Regular cardiac myocyte (primary cell): ENCODE measurements at places on chromosomes 1 and 21. TPM values are rescaled to one million over a fixed set of nuclear protein-coding genes. Genes with fewer than 3 reads are reported as not detected.

Gene MXRA8
- total RNA-seq, result 121 and 141 TPM in 2 replicates

Gene NGF
- total RNA-seq, result 16.9 and 17.3 TPM in 2 replicates

Gene UBAP2L
- 37.5 and 62.7 TPM in 2 replicates for total RNA-seq

Gene PTPRU
- total RNA-seq, result 5.0 and 9.3 TPM in 2 replicates

Gene TSSK3
- total RNA-seq, result 0.56 TPM in 1 of 2 replicates, not detected in the other
